ENCODE measurements at places on chromosomes 2 and 18. TPM values are rescaled to one million over a fixed set of nuclear protein-coding genes. Genes with fewer than 3 reads are reported as not detected.

The ZNF532 gene
- total RNA-seq, result 185 TPM

GRCh38 chr2:12495247-12495868, 221.4 kb upstream of the TRIB2 start:
- H3K4me3 ChIP-seq, result no peak overlapping the region
- no peak overlapping the region for H3K27ac ChIP-seq
- H3K27me3 ChIP-seq, result no peaks in the 10 kb centered on the region
- no peaks in the 10 kb centered on the region for H3K36me3 ChIP-seq
- peaks cover 3% of the 10 kb centered on the region for H3K4me1 ChIP-seq
- no peak for DNase-seq

- H3K27me3 ChIP-seq, result peaks cover 56% of the 10 kb centered on the region
- no peak overlapping the region for H3K4me3 ChIP-seq
- no peaks in the 10 kb centered on the region for H3K36me3 ChIP-seq
- no peak for DNase-seq
- H3K27ac ChIP-seq, result no peak overlapping the region
These were observed 945.3 kb downstream of the TRIB2 start for GRCh38 chr2:13662055-13662454.

The NT5C1B gene
- total RNA-seq, result not detected

DNA sequence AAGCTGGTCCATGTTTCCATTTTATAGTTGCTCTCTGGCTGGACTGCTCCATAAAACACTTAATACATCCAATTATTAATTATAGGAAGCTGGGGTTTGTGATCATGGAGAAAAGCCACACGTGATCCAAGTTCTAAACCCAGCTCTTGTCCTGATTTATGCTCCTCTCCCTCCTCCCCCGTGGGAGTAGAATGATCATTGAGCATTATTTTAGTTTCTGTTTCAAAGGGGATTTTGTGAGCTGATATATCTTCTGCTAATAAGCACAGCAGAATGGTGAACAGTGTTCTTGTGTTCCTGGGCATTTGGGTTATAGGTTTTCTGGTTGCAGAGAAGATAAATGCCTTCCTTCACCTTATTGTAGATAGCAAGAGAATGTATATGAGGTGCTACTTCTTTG, 135.7 kb upstream of the TMEM200C start:
- peaks cover 4% of the 10 kb centered on the region for H3K36me3 ChIP-seq
- no peak overlapping the region for H3K4me3 ChIP-seq
- no peak for DNase-seq
- H3K27ac ChIP-seq, result no peak overlapping the region

The SMARCAL1 gene
- 20.9 TPM for total RNA-seq

Data from WTC11 (cell line).